Left colon (tissue), 2 donors: ENCODE measurements at places on chromosomes 13 and 19.

DNA sequence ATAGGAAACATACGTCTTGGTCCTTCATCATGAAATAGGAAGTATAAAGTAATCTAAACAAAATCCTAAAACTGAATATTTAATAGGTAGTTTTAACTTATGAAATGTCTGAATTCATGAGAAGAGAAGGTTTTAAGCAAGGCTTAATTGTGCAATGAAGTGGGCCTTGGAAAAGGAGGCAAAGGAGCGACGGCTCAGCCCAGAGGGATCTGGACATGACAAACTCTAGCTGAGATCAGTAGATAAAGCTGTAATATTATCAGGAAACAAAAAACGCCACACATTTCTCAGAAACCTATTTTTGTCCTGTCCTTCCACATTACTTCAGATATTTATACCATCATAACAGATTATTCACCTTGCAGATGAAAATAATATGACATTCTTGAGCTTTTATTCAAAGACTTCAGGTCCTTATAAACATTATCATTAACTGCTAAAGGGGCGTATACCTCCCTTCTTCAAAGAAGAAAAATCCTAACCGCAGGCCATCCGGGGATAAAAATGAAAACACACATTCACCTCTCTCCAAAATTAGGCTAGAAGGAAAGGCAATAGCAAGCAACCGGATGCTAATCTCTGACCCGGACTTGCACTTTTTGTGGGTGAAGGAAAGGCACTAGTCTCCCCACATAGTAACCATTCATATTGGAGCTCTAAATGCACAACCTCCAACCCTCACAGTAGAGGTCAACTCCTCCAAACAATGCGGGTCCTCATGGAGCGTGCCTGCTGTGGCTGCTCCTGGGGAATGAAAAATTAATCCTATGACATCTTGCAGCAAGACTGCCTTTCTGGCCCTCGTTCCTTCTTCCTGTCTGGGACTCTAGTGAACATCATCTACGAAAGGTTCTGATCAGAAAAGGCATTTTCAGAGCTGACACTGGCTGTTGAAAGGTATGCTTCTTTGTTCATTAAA is 108.8 kb downstream of the TBC1D4 start:
- DNase-seq: no peak

- no peak for DNase-seq
Observed at GRCh38 chr13:32323912-32324311, 8.6 kb downstream of the BRCA2 start.

- no peak for DNase-seq
Observed at GRCh38 chr19:42249149-42249750, 5.7 kb downstream of the ERF start.

GRCh38 chr19:38319421-38320258 is at the start of gene KCNK6:
Gene KCNK6 (plus strand): TSS chr19:38319845. CDS start chr19:38319951, 106 bp downstream.
- DNase-seq: peak; percentile 87

- DNase-seq: peak; percentile 66
Observed at GRCh38 chr13:44810061-44810840, 179.0 kb downstream of the NUFIP1 start.

DNA sequence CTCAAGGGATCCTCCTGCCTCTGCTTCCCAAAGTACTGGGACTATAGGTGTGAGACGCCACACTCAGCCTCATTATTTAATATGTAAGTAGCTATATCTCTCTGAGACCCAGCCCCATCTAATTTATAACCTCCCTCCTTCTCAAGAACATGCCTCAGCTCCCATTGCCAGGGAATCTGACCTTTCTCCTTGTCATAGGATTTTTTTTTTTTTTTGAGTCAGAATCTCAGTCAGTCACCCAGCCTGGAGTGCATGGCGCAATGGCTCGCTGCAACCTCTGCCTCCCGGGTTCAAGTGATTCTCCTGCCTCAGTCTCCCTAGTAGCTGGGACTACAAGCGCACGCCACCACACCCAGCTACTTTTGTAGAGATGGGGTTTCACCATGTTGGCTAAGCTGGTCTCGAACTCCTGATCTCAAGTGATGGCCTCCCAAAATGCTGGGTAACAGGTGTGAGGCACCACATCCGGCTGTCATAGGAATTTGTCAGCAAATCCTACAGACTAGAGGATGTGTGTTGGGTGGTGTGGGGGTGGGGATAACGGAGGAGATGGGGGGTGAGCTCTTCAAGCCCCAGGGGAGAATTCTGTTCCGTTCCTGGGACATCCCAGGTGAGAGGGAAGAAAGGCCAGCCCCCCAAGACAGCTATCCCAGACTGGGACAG is 5.1 kb upstream of the EPS8L1 start:
- DNase-seq: no peak

- no peak for DNase-seq
Observed at GRCh38 chr13:74773248-74773647, 639.0 kb upstream of the KLF12 start.

GRCh38 chr13:73849292-73849691 is 284.9 kb downstream of the KLF12 start:
- DNase-seq: no peak

GRCh38 chr13:21579754-21580316 is 24.1 kb downstream of the MICU2 start:
- DNase-seq: no peak

- DNase-seq: no peak
Observed at GRCh38 chr19:46974181-46974580, 45.5 kb upstream of the NPAS1 start.

- DNase-seq: no peak
Observed at GRCh38 chr13:84126671-84127171, 244.4 kb upstream of the SLITRK1 start.

- DNase-seq: no peak
Observed at GRCh38 chr13:25463496-25463895, 91.7 kb downstream of the ATP8A2 start.

- DNase-seq: no peak
Observed at GRCh38 chr13:34967851-34968562, 25.9 kb downstream of the NBEA start.

DNA sequence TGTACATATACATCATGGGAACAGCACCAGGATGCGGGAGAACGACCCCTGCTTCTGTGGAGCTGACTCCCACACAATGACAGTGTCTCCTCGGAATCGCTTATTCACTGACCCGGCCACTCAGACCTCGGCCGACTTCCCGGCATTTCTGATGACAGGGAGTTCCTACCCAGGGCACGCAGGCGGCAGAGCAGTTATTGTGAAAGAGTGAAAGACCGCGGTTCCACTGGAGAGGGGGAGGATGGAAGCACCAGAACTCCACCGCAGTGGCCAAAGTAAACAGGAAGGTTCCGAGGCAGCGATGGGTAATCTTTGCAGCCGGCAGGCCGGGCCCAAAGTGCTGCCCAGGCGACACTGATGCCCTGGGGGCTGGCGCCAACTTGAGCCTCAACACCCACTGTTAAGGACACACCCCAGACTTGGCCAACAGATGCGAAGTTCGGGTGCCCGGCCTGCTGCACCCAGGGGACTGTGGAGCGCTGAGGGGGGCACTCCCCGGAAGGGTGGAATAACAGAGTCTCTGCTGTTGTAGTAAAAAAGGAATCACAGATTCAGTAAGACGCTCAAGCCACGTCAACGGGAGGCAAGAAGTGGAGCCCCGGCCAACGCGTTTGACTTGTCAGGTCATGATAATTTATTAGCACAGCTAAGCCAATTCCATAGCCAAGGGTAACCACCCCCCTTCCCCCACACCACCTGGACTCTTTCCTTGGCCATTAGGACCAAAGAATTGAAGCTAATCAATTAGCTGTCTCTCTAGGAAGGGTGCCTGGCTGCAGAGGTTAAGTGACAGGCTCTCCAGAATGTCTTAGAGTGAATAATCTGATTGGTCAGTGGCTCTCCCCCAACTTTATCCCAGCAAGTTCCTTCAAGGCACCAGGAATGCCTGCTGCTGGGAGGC is 5.8 kb downstream of the MLLT1 start:
- DNase-seq: peak; percentile 74

DNA sequence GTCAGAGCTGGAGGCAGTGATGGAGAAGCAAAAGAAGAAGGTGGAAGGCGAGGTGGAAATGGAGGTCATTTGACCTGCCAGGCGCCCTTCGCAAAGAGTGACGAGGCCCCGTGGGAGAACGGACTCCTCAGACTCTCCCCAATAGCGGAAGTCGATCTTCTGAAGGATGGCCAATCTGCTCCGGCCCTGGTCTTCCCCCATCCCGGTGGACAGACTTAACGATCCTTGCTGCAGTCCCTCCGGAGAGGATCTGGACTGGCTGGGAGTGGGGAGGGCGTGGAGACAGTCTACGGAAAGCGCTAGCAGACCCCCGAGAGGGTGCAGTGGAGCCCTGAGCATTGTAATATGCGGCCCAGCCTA is 11.9 kb downstream of the EPS8L1 start:
- no peak for DNase-seq

DNA sequence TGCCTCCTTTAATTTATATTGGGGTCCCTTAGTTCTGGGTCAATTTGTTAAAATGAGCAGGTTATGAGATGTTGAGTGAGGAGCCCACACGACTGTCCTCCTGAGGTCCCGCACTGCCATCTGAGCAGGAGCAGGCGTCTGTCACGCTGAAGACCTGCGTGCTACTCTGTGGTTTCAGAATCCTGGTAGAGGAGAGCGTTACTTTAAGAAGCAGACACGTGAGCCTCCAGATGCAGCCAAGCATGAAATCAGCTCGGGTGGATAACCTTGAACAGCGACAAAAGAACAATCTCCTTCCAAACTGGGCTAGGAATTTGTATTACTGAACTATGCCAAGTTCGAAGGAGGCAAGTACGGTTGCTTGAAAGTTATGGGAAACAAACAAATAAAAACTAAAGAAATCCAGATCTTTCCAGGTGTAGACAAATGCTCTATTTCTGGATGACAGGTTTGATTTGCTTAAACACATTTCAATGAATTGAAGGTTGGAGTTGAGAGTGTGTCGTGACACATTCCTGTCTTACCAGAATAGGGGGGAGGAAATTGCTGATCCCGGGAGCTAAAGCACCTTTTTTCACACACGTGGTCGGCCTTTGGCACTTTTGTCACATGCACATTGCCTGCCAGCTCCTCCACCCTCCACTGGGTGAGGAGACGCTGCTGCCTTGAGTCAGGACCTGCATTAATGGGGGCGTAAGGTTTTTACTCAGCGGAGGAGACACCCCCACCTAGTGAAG is 945.5 kb upstream of the SLC10A2 start:
- no peak for DNase-seq

- DNase-seq: peak; percentile 37
Observed at GRCh38 chr19:4676955-4677731, 7.0 kb upstream of the MYDGF start.

- DNase-seq: no peak
Observed at GRCh38 chr13:52812941-52813340, 35.5 kb downstream of the PCDH8 start.

DNA sequence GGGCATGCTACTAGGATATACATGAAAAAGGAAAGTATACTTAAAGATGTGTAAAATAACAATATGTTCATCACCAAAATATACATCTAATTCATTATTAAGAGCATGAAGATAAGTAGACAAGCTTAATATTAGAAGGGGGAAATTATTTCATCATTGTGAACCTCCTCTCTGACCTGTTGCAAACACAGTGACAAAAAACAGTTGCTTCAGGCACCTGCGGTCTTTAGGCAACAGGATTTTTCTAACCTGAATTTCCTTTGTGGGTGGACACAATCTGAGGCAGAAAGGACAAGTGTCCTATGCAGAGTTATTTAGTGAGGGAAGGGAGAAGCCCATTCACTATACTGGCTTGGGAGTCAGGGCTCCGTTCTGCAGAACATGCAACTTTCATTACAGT is 6.3 kb downstream of the FREM2 start:
- DNase-seq: no peak

GRCh38 chr19:54428323-54429175 is 13.3 kb downstream of the TTYH1 start:
- DNase-seq: no peak

GRCh38 chr13:73223372-73223781 is 164.6 kb downstream of the KLF5 start:
- no peak for DNase-seq

- no peak for DNase-seq
Observed at GRCh38 chr13:51523082-51523518, 61.2 kb upstream of the WDFY2 start.

GRCh38 chr13:92768602-92769001 is 458.0 kb upstream of the GPC6 start:
- no peak for DNase-seq

GRCh38 chr13:87302931-87303330 is 368.2 kb upstream of the SLITRK5 start:
- no peak for DNase-seq

- no peak for DNase-seq
Observed at GRCh38 chr19:29480507-29480906, 45.3 kb upstream of the VSTM2B start.

GRCh38 chr13:104355041-104355670 is 1288.9 kb upstream of the SLC10A2 start:
- no peak for DNase-seq

GRCh38 chr19:4474514-4475022 is 2.5 kb downstream of the HDGFL2 start:
- no peak for DNase-seq

GRCh38 chr13:71156550-71156949 is 710.5 kb downstream of the DACH1 start:
- DNase-seq: no peak

GRCh38 chr19:48419158-48419920 is 25.9 kb downstream of the GRIN2D start:
- DNase-seq: peak; percentile 55

DNA sequence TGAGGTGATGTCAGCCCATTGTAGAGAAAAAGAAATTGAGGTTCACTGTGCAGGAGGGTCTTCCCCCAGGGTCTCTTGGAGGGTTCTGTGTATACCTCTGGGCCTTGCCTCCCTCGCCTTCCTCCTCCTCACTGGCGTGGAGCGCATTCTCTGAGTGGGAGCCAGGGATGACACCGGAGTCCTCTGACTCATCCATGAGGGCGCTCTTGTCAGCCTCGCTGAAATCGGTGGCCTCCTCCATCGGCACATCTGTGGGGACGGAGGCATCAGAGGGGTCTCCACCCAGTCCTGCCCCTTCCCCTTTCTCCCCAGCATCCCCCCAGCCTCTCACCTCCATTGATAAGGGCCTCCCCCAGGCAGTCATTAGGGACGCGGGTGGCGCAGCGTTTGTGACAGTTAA is 16.2 kb downstream of the PRKD2 start:
- DNase-seq: no peak

DNA sequence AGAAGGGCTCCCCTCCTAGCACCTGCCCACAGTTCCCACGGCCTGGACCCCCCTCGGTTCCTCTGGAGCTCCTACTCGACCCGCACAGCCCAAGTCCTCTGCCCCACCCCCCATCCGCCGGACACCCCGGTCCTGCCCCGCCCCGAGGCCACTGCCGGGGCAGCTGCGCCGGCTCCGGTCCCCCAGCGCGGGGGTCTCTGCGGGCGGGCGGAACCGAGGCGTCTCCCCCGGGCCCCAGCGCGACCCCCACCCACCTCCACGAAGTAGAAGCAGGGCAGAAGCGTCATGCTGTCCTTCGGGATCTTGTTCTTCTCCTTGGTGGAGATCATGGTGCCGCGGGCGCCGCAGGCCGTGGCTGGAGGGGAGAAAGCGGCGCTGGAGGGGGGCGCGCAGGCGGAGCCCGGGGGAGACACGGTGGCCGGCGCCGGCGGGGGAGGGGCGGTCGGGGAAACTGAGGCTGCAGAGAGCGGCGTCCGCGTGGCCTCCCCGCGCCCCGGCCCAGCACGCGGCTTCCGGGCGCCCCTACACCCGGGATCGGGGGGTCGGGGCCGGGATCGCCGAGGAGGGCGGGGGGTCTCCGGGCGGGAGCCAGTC is 427 bp downstream of the PLPPR3 start:
- no peak for DNase-seq

GRCh38 chr19:35518313-35518712 is 4.9 kb upstream of the DMKN start:
- no peak for DNase-seq
